Activated T-helper 2 cell treated with anti-CD3 and anti-CD28 coated beads, Interferon-gamma antibody, Interleukin-2, Interleukin-4, amounts not matched to agents 10 μg/mL and 5 μg/mL and 100 μg/mL, durations not matched to agents 14 hours and 24 hours and 36 hours (primary cell): ENCODE measurements at places on chromosomes 12 and 14.
A peak's percentile ranks its signal among the peaks of the same experiment; 100 is the strongest.

DNA sequence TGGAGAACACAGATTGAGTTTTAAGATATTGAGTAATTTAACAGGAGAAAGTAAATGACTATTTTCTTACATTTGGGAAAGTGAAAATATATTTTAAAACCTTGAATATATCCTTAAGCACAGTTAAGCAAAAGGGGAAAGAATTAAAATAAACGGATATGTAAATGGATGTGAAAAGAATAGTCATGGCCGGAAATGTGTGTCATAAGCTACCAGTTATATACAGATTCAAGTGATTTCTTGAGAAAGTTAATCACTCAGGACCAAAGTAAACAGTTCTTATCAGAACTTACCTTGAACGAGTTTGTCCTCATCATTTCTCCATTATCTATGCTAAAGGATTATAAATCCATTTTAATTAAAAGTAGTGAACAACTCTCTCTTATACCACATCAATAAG is 33.4 kb downstream of the C12orf75 start:
- no peak for DNase-seq

GRCh38 chr12:98399532-98399931 is 115.9 kb upstream of the TMPO start:
- DNase-seq: peak; percentile 52

GRCh38 chr14:92108345-92109254 is 2.2 kb upstream of the ATXN3 start:
- DNase-seq: no peak

GRCh38 chr14:71183876-71184689 is 276.8 kb downstream of the PCNX1 start:
- no peak for DNase-seq

- no peak for DNase-seq
These were observed 37.9 kb downstream of the KCTD10 start for GRCh38 chr12:109439181-109439580.

GRCh38 chr14:61609191-61609843 is 86.0 kb upstream of the HIF1A start:
- DNase-seq: no peak

GRCh38 chr12:128323145-128323920 is 56.4 kb downstream of the TMEM132C start:
- DNase-seq: no peak

DNA sequence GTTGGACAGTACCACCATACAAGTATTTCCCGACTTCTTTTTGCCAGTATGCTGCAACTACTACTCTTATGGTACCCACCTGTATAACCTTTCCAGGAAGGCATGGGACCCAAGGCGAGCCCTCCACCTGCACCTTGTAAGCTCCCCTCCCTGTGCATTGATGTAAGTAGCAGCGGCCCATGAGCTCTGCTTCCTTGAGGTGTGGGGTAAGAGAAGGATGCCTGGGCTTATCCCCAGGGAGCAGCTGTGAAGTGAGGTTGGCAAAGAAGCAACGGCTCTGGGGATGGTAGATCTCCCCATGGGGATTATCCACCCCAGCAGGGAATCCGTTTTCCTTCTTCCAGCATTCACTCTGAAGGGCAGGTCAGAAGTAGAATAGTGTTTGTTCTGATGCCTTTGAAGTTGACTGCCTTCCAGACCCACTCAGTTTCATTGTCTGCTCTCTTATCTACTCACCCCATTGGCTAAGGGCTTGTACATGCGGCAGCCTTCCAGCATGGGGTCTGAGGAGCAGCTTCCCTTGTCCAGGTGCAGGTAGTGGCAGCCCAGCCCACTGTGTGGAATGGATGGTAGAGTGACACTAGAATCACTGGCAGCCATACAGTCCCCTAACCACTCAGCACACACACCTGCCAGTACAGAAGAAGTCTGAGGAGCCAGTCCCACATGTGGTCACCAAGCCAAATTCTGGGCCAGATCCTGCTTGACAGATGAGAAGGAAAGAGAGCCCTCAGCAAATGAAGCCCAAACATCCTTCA is 3.4 kb downstream of the CIROP start:
- no peak for DNase-seq

DNA sequence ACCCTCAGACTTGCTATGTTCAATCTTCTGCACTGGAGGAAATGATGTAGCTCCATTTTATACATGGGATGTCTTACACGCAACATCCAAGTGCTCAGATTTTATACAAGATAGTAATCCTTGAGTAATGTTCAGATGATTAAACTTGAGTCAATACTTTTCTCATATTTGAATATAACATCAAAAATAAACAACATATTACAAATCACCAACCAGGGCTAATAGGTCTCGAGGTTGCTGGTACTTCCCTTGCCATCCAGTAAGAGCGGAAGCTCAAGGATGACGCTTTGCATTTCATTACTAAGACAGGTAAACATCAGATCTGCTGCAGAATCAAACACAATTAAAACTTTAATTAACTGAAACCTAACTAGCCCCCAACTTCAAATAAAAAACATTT is 97.3 kb downstream of the FOXN3 start:
- no peak for DNase-seq

DNA sequence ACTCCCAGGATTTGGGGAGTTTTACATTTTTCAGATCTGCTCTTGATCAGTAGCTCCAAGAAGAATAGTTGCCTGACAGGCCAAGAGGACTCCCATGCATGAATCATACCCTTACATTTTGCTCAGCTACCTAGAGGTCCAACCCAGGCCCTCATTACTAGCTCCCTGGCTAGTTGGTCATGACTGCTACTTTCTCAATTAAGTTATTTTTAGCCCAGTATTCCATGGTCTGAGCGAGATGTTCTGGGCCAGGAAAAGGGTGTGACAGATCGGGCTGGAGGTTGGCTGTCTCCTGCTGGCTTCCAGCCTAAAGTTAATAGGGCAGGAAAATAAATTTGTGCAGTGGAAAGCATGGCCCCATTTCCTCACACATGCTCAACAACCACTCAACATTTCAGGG is 379.2 kb downstream of the GRIN2B start:
- DNase-seq: no peak

DNA sequence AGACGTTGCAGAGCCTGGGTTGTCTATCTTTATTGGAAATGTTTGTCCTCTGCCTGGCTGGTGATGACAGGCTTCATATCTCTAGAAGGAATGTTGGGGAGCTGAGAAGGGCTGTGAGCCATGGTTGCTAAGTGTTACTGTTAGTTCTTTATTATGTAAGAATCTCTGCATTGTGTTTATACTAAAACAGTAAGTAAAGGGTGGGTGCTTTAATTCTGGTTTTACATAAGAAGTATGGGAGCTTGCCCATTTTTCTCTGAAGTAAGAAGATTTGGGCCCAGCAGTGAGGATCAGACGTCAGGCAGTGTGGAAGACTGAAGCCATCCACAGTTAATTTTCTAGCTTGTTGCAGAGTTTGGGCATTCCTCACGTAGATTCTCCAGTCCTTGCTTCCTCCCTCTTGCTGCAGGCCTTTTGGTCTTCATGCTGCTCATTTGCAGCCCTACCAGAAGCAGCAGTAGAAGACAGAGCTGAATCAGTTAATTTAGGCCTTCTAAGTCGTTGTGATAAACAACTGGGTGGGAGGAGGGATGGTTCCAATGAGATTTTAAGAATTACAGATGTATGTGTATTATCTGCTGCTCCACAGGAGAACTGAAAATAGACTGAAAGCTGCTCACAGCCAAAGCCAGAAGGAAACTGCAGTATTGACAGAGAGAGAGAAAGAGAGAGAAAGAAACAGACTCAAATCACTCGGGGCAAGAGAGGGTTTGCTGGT is 21.4 kb downstream of the WNT5B start:
- no peak for DNase-seq

DNA sequence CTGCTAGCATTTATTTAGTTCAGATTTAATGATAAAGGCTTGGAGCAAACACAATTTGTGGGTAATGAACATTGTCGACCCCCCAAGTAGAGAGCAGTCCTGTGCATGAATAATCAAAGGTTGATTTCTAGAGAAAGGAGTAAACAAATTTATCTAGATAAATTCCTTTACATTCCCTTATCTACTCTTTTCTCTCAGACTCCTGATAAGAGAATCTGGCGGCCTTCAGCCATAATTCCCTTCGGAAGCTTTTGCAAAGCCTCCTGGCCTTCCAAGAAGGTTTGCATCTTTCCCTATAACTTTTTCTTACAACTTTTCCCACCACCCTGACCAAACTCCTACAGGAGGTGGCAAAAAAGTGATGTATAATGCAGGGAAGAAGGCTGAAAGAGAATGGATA is 42.1 kb downstream of the TMTC3 start:
- no peak for DNase-seq

DNA sequence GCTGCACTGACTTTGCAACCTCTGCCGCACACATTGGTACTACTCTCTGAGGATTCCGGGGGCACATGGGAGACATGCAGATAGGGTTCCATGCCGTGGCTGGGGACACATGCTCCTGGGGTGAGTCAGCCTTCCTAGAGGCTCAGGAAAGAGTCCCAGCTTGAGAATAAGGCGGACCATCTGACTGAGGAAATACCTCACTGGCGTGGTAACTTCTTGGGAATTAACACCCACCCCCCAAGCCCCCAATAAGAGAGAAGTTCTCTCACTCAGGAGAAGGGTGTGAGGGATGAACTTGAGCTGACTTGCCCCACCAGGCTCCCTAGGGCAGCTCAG is 23.2 kb downstream of the PLXNC1 start:
- no peak for DNase-seq

GRCh38 chr14:92880351-92880750 is 42.6 kb upstream of the CHGA start:
- no peak for DNase-seq

- no peak for DNase-seq
These were observed 1.6 kb upstream of the FMNL3 start for GRCh38 chr12:49708851-49709250.

GRCh38 chr12:116135209-116135930 is 142.1 kb downstream of the MED13L start:
- no peak for DNase-seq

DNA sequence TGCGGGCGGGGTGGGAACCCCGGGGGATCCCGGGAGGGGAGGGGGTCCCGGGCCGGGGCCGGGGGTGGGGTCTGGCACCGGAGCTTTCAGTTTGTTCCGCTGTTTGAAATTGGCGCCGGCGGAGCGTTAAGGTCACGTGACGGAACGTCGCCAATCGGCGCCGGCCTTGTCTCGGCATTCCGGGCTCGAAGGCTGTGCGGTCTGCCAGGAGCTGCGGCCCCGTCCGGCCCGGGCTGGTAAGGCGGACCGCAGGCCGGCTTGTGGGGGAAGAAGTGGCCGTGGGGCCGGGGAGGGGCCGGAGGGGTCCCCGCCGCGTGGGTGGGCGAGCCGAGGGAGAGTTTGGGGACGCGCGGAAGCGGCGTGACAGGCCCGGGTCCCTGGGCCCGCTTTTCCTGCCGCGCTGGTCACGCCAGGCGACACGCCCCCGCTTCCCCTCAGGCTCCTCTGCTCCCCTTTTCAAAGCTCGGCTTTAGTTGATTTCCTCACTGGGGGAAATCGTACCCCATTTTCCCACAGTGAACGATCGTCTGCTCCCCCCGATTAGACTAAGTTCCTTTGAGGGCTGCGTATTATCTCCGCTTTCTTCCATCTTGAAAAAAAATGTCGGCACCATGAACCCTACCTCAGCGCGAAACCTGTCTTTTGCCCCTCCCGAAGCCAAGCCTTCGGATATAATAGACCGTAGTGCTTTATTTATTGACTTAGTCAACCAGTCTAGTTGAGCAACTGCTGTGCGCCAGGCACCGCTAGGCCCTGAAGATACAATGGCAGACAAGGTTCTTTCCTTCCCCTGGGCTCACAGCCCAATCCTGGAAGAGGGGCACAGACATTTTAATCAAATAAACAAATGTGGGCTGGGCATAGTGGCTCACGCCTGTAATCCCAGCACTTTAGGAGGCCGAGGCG is at the start of the genes FOXM1 and RHNO1:
FOXM1 (minus strand) TSS at position 128 of the 906 bp plus-strand sequence. CDS start 2,696 bp downstream, outside the sequence.
RHNO1 (plus strand) TSS at position 177 of the 906 bp plus-strand sequence. CDS start 8,144 bp downstream, outside the sequence.
- peak; percentile 87 for DNase-seq

GRCh38 chr14:81211844-81212243 is 8.9 kb downstream of the GTF2A1 start:
- DNase-seq: no peak

DNA sequence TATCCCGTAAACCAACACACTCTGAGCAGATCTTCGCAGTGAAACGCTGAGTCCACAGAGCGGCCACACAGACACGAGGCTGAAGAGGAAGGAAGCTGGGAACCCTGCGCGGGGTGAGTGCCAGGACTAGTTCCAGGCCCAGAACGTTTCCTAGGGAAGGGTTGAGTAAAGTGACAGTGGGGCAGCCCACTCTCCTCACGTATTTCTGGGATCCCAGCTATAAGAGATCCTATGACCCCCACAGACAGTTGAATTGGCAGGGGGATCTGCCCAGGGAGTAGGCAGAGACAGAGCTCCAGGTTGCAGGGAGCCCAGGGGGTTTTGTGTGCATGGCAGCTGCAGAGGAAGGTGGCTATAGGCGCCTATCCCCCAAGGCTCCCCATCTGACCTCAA is 51.1 kb downstream of the GTF2A1 start:
- no peak for DNase-seq

DNA sequence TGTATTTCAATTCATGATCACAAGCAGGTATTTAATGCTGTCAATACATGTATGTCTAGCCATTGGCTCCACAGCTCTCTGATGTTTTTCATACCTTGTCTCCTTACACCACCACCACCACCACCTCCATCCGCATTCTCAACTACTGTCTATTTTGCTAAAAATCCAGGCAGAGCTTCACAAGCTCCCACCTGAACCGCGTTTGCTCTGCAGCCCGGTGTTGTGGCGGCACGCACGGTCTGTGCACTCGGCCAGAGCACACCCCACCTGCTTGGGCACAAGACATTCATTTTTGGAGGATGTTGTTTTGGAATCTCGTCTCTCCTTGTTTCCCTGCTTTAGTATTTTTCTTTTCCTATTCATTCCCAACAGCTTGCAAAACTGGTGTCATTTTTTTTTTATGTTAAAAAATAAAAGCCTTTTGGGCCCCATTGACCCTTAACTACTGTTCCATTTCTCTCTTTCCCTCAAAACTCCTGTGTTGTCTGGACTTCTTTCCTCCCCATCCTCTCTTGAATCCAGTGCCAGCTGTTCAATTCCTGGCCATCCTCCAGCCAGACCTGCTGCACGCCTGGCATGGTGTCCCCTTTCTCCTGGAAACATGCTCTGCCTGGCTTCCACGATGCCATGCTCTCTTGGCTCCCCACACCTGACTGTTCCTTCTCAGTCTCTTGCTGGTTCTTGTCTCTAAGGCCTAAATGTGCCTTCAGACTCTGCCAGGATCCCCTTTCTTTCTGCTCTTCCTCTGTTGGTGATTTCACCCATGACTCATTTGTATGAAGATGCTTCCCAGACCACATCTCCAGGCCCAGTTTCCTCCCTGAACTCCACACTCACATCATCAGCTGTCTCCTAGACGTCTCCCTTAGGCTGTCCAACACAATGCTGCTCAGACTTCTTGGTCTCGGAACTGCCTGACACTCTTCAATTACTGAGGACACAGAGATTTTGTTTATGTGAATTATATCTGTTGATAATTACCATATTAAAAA is 37.9 kb downstream of the PIWIL1 start:
- DNase-seq: no peak

DNA sequence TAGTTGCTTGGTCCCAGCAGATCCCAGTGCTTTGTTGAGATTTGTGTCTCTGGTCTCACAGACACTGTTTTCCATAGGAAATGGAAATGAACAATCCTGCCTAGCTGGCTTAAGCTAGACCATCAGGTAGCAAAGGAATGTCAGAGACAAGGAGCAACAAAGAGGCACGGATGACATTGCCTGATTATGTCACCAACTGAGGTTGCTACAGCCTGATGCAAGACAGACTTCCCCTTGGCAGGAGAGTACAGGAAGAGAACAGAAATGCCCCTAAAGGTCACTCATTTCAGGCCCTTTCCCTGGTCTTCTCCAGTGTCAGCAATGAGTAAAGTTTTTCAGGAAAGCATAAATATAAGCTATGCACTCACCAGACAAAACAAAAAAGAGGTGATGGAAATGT is 2.0 kb upstream of the PRB2 start:
- no peak for DNase-seq
